ENCODE measurements at places on chromosomes 16 and 17.
A peak's percentile ranks its signal among the peaks of the same experiment; 100 is the strongest.

- DNase-seq, result peak; percentile 55
Observed at GRCh38 chr17:50256826-50257618, 17.2 kb upstream of the TMEM92 start.

- no peak for DNase-seq
Observed at GRCh38 chr17:41739661-41740352, 5.4 kb upstream of the HAP1 start.

DNA sequence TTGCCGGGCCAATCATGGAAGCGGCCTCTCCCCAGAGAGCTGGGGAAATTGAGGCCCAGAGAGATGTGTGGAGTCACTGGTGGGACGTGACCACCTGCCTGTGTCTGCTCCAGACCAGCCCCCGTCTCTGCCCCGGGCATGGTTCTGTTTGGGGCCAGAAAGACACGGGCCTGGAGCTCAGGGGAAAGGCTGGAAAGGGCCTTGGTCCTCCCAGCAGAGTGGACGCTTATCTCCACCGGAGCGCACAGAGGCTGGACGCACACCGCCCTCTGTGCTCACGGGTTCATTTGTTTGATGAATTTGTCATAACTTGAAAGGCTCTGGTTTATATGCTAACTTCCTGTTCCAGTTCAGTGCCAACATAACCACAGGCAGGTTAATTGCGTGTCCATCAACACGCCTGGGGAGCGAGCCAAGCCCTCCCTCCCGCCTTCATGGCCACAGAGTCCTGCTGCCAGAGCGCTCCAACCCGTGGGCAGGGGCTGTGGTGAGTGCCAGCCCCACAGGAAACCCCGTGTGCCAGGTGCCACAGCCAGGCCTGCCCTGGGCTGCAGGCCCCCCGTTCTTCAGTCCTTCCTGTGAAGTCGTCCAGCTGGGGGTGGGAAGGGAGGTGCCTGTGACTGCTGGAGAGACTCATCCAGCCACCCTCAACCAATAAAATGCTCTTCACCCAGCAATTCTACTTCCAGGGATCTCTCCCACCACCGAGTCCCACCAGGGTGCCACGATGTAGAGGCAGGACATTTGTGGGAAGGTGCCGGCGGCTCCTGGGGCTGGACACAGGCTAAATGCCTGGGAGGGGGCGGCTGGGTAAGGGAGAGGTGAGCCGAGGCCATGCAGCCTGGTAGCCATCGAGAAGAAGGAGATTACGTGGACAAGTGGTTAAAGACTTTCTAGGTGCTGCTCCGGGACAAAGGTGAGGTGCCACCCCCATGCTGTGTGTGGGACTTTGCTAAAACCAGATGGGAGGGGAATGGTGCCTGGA lies 29.4 kb upstream of the BAHCC1 start:
- DNase-seq, result peak; percentile 93

DNA sequence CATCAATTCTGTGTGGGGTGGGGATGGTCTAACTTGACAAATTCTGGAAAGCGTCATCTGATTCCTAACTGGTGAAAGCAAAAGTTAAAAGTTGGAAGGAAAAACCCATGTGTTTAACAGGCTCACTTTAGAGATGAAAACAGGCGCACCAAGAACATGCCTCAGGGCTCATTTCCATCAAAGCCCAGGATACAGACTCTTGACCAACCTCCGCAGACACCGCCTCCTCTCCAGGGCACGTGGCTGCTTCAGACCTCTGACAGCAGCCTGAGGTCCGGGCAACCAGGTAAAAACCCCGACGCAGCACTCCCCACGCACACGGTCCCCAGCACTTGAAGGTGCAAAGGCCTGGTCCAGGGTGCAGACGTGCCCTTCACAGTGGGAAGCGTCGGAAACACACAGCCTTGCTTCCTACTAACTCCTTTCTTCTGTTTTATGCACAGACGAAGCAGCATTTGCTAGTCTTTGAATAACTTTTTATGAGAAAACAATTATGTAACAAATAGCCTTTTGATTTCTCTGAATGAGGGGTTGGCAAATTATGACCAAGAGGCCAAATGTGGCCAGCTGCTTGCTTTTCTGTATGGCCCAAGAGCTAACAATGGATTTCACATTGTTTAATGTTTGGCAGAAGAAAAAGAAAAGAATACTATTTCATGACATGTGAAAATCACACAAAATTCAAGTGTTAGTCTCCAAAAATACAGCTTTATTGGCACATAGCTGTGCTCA lies 44.2 kb upstream of the TRAP1 start:
- no peak for DNase-seq

GRCh38 chr16:69105501-69106361 lies at the start of gene HAS3:
HAS3 (plus strand) TSS chr16:69105653; CDS start chr16:69109396, 3,743 bp downstream.
- DNase-seq, result peak; percentile 90

DNA sequence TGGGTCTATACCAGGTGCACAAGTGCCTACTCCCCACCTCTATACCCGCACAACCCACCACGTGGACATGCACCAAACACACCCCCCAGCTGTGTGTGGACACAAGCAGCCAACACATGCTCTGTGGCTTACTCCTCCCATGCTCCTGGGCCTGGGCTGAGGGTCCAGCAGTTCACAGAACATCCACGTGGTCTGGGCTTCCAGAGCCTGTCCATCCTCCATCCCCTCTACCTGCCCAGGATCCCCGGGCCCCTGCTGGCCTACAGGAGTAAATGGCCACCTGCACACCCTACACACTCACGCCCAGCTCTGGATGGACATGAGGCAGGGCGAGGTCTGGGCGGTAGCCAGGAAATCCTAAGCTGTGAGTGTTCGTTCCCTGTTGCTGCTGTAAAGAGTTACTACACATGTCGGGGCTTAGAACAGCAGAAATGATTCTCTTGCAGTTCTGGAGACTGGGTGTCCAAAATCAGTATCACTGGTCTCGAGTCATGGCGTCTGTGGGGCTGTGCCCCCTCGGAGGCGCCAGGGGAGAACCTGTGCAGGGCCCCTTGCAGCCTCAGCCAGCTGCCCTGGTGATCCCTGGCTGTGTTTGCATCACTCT lies 15.0 kb upstream of the RAI1 start:
- DNase-seq, result no peak

- DNase-seq, result no peak
Observed at GRCh38 chr17:66569572-66569971, 265.3 kb upstream of the CACNG5 start.

DNA sequence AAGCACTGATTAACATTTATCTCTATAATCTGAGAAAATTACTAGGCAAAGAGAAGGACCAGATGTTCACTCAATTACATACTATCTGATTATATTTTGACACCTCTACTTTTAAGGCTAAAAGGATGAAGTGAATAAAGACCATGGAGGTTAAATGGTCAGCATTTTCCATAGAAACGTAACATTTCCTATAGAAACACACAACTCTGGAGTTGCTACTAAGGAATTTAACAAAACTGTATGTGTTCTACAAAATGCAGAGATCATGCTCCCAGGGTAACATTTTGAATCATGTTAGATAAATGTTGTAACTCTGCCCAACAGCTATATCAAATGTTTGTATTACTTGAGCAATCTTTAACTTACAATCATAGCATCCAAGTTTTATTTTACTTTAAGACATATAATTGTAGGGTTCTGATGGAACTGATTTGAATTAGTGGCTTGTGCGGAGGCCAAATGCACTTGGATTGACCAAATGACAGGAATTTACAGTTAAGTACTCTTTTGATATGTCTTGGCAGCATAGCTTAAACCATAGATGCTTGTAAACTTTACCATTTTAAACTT lies 97.7 kb downstream of the RPGRIP1L start:
- DNase-seq, result no peak

DNA sequence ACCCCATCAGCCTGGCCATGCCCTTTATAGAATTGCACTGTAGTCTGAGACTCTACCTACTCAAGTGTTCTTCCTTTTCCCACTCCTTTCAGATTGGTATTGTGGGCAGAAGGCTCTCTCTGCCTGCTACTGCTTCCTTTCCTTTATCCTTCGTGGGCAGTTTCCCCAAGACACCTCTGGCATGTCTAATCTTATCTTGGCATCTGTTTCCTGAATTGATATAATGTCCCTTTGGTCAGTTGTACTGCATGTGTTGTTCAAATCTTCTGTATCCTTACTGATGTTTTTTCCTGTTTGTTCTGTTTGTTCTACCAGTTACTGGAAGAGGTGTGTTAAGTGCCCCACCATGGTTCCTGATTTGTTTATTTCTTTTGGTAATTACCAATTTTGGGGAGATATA lies 29.5 kb upstream of the MSI2 start:
- DNase-seq, result no peak

DNA sequence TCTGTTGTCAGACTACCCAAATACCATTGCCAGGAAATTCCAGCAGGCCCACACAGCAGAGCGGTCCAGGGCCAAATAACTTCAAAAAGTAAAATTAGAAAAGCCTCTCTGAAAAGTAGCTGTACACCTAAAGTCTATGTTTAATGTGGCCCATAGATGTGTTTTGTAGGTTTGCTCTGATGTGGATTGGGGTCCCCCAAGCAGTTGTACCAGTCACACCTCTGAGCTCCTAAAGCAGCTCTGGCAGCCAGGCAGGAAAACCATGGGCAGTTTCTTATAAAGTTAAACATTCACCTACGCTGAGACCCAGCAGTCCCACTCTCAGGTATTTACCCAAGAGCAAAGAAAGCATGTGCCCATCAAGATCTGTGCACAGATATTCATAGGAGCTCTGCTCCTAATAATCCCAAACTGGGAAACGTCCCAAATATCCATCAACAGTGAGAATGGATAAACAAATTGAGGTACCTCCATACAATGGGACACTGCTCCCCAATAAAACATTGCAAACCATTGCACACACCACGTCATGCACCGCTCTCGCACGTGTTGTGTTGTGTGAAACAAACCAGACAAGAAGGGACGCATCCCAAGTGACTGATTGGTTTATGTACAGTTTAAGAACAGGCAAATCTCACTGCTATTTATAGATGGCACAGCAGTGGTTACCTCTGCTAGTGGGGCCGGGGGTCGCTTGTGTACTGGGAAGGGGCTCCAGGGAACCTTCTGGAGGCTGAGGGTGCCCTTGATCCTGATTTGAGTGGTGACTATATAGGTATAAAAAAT lies 15.8 kb upstream of the PRM1 start:
- DNase-seq, result no peak

- DNase-seq, result no peak
Observed at GRCh38 chr17:78163881-78164747, 4.3 kb upstream of the SYNGR2 start.

DNA sequence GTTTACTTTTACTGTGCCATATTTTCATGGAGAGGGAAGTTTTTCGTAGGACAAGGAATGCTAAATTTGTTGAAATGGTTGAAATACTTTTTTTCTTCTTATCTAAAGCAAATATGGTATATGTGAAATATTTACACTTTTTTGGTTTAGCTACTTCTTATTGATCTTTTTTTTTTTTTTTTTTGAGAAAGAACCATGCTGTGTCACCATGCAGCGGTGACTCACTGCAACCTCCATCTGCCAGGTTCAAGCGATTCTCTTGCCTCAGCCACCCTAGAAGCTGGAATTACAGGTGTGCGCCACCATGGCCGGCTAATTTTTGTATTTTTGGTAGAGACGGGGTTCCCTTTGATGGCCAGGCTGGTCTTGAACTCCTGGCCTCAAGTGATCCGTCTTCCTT lies 100.5 kb downstream of the FTO start:
- DNase-seq, result no peak

DNA sequence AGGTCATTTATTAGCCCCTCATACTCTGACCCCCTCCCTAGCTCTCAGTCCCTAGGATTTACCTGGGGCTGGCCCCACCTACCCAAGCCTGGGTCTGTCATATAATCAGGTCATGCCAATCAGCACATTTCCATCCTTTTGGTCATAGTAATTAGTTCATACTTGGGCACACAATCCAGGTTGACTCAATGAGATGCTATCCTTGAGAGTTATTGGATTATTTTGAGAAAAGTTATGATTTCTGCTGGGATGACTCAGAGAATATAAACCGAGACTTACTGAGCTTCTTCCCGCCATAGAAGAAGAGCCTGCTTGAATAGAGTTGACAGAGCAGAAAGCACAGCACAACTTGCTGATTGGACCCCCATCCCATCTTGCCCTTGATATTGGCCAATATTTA lies 331.5 kb downstream of the CBLN1 start:
- no peak for DNase-seq

GRCh38 chr17:67015001-67015400 lies 29.4 kb upstream of the CACNG1 start:
- DNase-seq, result no peak

GRCh38 chr17:74952431-74953133 lies 16.9 kb downstream of the OTOP3 start:
- DNase-seq, result no peak

- DNase-seq, result no peak
Observed at GRCh38 chr17:81252326-81252986, 13.3 kb downstream of the NDUFAF8 start.

DNA sequence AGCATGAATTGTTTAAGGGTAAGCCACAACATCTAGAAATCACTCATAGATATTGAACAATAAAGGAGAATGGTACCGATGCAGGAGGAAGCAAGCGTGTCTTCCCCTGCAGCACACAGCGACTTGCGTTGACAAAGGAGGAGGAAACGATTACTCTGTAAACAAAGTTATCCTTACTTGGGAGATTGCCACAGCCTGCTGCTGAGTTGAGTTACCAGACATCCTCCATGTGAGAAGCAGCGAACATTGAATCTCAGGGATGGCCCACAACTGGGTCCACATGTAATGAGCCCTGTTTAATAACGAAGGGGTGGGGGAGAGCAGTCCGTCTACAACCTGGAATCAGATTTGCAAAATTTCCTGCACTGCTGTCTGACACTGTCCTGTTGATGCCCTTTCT lies 27.7 kb downstream of the CLUH start:
- no peak for DNase-seq

DNA sequence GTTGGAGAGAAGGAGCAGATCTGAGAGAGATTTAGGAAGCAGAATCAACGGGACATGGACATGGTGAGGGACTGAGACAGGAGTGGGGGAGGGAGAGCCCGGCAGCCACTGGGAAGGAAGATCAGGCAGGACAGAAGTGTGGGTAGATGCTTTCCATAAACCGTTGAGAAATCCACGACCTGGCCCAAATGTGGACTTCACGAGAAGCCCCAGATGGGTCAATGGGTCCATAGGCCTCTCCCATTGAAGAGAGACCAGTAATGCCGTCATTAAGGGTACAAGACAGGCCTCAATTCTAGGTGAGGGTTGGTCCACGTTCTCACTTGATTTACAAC lies 530 bp upstream of the CCL22 start:
- DNase-seq, result no peak

GRCh38 chr16:28863929-28864793 lies 518 bp downstream of the SH2B1 start:
- no peak for DNase-seq

GRCh38 chr16:48590476-48590875 lies 19.5 kb downstream of the N4BP1 start:
- no peak for DNase-seq

- no peak for DNase-seq
Observed at GRCh38 chr16:48903039-48903438, 293.1 kb upstream of the N4BP1 start.

GRCh38 chr16:3998793-3999478 lies 117.3 kb downstream of the ADCY9 start:
- DNase-seq, result no peak
